NCI-H2081 (cell line): ENCODE measurements at places on chromosomes 12 and 14.
A peak's percentile ranks its signal among the peaks of the same experiment; 100 is the strongest.

- no peak for DNase-seq
These were observed 134.3 kb downstream of the NPAS3 start for GRCh38 chr14:33073023-33073422.

DNA sequence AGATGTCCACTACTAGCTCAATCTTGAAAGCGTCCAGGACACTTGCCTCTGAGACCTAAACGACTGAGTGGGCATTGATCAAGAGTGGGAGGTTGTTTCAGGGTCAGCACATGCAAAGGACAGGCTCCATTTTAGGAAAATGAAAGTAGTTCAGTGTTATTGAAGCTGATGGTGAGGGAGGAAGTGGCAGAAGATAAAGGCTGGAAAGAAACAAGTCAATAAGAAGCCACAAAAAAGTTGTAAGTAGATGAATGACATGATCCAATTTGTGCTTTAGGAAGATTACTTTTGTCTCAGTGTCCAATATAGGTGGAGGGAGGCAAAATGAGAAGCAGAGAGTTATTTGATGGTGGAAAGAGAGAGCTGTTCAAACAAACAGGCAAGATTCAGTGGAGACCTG is 22.0 kb downstream of the GPR65 start:
- DNase-seq = no peak

GRCh38 chr14:34059037-34059924 is 108.4 kb upstream of the EGLN3 start:
- DNase-seq = no peak

DNA sequence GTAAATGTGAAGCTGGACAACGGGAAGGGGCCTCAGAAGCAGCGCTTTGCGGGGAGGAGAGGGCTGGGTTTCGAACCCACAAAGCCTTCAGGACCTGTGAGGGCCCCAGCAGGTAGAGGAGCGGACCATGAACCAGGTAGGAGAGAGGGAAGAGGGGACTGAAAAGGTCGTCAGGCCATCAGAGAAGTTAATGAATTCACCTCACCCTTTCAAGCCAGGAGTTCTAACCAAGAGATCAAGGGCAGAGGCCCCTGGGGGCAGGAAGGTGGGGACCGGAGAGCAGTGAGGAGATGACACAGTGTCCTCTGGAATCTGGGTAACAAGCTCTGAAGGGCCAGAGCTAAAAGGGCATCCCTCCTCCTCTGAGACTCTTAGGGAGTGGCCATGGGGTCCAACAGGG is 19.4 kb downstream of the SERPINA1 start:
- DNase-seq = no peak

DNA sequence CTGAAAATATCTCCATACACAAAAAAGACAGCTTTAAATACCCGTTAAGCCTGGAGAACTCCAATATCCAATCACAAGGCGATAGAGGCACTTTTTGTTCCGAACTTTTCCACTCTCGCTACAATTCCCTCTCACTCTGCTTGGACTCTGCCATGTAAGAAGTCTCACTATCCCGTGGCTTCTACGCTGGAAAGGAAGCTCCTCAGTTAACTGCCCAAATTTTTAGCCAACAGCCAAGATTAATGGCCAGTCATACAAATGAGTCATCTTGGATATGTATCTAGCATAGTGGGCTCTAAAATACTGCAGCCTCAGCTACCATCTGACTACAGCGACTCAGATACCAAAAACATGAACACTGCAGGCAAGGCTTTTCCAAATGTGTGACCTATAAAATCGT is 45.5 kb upstream of the RERGL start:
- no peak for DNase-seq

DNA sequence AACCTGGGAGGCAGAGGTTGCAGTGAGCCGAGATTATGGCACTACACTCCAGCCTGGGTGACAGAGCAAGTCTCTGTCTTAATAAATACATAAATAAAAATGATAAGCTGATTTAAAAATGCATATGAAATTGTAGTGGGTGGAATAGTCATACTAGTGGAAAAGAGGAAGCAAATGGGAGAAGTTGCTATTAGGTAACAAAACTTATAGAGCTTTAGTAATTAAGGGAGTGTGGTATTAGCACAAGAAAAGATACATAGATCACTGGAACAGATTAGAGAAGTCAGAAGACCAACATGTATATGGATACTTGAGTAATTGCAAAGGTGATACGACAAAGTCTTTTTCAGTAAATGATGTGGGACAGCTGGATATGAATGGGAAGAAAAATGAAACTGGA is 26.5 kb downstream of the TECPR2 start:
- DNase-seq = no peak

DNA sequence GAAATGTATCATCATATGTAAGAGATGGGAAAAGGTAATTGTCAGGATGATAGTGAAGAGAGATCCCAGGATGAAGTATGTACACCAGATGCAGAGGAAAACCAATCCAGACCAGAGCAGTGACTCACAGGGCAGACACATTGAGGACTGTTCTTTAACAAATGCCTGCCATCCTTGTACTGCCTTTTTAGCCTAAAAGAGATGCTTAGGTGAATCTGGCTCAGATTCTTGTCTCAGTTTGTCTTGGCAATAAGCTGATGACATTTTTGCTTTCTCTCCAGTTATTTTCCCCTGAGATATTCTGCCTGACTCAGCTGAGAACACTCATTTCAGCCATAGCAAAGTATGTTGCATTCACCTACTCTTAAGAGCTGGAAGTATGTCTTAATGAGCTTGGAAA is 405.3 kb upstream of the USP15 start:
- no peak for DNase-seq

DNA sequence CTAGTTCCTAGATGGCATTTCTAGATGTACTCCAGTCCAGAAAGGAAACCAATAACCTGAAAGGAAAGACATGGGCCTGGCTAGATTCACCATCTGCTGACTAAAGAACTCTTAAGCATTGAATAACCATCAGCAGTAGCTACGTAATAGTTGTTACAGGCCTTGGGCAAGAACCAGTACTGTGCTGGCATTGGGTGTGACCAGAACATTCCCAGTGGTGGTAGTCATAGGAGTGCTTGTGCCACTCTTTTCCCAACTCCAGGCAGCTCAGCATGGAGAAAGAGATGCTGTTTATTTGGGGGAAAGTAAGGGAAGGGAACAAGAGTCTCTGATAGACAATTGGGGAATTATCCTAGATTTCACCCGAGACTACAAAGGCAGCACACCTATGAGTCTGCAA is 333.3 kb downstream of the SLC16A7 start:
- DNase-seq = no peak

- no peak for DNase-seq
These were observed 19.3 kb downstream of the TAS2R50 start for GRCh38 chr12:10967409-10967808.

DNA sequence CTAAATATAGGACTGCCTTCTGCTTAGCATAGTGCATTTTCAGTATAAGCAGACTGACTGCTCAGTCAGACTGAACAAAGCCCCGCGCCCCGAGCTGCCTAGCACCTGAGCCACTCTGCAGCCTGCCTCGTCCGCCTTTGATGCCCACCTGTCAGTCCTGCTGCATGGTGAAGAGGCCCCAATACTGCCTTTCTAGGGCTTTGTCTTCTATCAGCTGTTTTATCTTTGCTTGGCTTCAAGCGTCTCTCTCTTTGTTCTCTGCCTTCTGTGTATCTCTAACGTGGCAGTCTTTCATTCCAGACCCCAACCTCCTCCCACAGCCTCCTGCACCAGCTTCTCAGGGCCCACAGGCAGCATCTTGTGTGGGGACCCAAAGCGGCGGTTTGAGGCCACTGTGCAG is 1001.0 kb downstream of the VRK1 start:
- no peak for DNase-seq

DNA sequence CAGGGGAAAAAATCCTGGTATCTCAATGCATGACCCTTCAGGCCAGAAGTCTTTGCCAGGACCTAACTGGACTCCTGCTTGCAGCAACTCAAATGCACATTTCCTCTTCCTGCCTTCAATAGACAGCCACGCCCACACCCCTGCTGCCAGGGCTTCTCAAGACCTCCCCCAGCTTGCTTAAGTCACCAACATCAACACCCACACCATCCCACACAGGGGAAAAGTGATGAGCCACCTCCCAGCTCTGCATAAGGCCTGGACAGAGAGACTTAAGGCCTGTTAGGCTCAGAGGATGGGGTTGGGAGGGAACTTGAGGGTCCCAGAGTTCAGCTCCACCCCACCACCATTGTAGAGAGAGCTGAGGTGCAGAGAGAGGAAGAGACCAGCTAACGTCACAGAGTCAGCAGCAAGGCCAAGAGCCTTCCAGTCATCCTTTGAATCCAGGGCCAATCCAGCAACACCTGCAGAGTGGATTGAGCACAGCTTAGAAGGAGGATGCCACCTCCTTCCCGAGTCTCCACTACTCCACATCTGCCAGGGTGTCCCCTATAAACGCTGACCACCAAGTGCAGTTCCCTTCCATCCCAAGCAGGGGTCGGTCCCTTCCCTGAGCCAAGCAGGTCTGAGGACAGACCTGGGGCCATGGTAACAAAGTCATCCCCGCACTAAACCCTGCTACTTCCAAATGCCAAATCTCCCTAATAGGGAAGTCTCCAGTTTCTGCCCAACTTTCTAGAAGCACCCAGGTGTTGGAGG is 50.0 kb downstream of the KDM2B start:
- no peak for DNase-seq

- DNase-seq = no peak
These were observed 10.4 kb downstream of the NCOR2 start for GRCh38 chr12:124556896-124557501.

DNA sequence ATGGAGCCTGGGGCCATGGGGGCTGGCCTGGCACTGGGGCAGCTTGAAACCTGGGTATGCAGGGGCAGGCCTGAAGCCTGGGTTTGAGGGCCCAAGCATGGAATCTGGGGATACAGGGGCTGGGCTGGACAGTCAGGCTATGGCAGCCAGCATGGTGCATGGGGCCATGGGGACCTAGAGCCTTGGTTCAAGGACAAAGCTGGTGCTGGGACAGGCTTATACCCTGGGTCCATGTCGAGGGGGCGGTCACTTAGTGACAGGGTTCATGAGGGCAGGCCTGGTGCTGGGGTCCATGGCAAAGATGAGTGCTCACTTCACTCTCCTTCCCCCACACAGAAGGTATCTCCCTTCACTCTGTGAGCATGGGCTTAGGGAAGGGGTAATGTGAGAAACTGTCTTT is 116.2 kb downstream of the BBS10 start:
- no peak for DNase-seq

GRCh38 chr14:82710267-82710841 is 1176.7 kb upstream of the SEL1L start:
- DNase-seq = peak; percentile 75

GRCh38 chr12:108620236-108620879 is 13.3 kb downstream of the SELPLG start:
- DNase-seq = no peak

DNA sequence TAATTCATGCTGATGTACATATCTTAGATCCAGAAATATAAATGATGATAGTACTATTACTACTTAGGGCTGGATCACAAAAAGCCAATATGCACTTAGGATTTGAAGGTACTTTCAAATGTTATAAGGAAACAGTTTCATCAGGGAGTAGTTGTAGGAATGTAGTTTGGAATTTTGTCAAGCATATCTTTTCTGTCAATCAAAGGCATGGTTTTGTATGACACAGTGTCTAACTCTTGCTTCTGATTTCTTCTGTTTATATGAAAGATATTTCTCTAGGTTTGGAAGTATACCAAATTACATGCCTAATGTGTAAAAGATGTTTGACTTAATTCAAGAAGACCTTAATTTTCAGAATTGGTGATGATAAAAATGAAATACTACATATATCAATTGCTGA is 135.7 kb downstream of the RAD51B start:
- no peak for DNase-seq

DNA sequence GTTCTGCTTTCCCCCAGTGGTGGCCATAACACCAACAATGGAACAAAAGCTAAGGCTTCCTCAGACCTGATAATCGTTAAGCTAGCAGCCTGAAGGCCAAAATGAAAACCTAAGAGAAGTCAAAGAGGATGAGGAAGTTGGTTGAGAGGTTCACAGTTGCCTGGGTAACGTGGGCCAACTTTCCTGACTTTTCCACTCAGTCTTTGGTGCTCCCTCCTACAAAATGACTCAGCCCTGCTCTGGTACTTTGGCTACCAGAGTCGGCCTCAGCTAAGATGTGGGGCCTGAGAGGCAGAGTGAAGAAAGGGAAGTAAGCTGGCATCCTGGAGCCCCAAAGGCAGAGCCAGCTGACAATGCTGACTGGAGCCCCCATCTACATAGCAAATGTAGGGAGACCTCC is 14.9 kb upstream of the FKBP11 start:
- DNase-seq = no peak

- no peak for DNase-seq
These were observed 161.4 kb downstream of the STXBP6 start for GRCh38 chr14:24888532-24888931.

GRCh38 chr12:70971001-70971794 is 50.7 kb upstream of the PTPRR start:
- no peak for DNase-seq

GRCh38 chr12:5556033-5556614 is 124.2 kb downstream of the NTF3 start:
- no peak for DNase-seq

DNA sequence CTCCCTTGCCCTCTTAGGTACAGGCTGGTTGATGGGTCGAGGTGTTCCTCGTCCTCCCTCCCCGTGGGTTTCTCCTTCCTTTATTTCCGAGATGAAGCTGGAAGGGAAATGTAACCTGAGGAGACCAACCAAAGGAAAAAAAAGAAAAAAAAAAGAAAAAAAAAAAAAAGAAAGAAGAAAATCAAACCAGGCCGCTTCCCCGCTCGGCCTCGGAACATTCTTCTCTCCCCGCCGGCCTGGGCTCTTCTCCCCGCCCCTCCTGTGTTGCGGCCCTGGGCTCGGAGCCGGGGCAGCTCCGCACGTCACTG is 1.6 kb upstream of the NFATC4 start:
- DNase-seq = no peak

GRCh38 chr12:31874961-31875608 is 84.1 kb upstream of the RESF1 start:
- DNase-seq = no peak

- DNase-seq = no peak
These were observed 3.8 kb upstream of the ANKRD33 start for GRCh38 chr12:51883998-51884675.

DNA sequence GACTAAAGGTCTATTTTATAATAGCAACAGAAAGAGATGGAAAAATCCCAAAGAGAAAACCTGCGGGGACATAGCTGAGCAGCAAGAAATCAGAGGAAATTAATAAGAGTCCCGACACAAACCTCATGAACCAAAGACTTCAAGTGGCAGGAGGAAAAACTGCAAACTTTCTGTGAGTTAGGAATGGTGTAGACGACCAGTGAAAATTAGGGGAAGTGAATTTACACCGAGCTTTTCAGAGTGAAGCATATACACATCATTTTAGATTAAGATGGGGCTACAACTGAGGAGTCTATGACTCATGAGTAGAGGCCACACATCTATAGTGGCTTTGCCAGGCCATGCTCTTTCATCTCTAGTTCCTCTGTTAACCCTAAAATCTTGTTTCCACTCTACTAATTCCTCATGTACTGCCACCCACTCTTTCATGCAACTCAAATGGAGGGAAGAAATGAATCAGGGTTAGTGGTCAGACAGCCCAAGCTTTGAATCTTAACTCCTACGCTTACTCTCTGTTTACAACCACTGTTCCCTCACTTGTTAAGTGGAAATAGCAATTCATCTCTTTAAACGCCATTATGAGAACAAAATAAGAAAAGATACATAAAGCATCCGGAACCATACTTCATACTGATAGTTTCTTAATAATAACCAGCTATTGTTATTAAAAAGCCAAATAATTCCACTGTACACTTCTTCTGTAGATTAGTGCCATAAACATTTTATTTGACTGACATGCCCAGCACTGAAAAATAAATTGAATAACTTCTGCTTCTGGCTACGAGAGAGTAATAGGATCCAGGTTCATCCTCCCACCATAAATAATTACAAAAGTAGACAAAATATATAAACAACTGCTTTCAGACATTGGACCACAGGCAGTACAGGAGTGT is 219.3 kb downstream of the RMST start:
- DNase-seq = no peak
